ENCODE measurements at places on chromosomes 4 and X.
A peak's percentile ranks its signal among the peaks of the same experiment; 100 is the strongest.

- DNase-seq = no peak
Observed at GRCh38 chrX:29297171-29297800, 710.0 kb downstream of the IL1RAPL1 start.

DNA sequence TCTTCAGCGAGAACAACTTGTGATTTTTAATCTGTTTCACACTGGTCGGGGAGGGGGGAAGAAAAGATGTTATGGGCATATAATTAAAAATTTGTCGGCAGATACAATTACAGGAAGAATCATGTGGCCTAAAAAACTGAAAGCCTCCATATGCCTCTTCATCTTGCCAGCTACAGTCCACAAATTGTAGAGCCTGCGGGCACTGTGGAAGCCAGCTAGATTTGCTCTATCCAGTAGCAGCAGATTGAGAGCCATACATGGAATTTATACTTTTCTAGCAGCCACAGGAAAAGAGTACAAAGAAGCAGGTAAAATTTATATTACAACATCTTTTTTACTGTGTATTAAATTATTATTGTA lies 147.3 kb downstream of the TBL1X start:
- no peak for DNase-seq

DNA sequence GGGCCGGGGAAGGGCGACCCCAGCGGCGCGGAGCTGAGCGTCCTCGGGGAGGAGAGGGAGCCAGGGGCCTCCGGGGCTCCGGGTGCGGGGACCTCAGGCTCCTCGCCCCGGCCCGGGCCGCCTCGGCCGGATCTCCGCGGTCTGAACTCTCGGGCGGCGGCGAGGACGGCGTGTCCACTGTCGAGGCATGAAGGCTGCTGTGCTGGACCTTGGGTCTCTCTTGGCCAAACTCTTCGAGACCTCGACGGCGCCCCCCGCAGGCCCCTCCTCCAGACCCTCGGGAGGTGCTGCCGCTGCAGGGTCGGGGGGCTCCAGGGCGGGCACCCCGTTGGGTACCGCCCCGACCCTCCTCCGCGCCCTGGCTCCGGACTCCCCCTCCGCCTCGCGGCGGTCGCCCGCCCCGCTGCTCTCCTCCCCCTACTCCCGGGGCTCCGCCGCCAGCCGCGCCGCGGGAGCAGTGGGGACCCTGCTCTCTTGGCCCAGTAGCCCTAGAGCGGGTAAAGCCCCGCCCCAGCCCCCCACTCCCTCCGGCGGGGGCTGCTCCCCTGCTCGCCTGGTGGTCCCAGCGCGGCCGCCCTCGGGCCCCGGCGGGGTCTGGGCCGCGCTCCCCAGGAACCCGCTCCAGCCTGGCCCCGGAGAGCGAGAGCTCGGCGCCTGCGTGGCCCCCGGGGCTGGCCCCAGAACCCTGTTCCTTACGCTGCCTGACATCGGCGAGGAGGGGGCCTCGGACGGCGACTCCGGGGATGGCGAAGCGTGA lies 564 bp downstream of the FAM149A start:
- peak; percentile 27 for DNase-seq

DNA sequence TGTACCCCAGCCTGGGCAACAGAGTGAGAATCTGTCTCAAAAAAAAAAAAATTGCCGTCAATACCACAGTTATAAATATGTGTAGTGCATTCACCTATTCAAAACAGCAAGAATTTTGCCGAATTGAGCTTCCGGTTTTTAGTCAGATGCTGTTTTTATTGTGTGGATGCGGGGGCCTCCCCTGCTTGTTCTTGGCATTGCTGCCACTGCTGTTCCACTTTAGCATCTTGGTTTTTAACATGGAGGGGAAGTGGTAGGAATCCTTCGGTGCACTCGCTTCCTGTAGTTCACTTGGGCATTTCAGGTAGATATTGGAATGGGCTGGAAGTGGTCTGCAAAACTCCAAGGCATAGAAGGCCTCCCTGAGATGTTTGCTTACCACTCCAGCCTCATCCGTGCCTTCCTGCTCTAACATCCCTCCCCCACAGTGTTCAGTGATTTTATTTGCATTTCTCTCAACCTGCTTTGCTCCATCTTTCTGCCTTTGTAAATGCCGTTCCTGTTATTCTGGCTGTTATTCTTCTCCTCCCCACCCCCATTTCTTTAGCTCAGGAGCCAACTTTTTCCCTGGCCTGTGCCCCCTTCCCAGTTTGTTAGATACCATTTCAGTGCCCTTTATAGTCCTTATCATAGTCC lies 25.5 kb downstream of the MOB1B start:
- DNase-seq = peak; percentile 36

GRCh38 chrX:100591256-100592051 lies 6.7 kb downstream of the TNMD start:
- DNase-seq = no peak

DNA sequence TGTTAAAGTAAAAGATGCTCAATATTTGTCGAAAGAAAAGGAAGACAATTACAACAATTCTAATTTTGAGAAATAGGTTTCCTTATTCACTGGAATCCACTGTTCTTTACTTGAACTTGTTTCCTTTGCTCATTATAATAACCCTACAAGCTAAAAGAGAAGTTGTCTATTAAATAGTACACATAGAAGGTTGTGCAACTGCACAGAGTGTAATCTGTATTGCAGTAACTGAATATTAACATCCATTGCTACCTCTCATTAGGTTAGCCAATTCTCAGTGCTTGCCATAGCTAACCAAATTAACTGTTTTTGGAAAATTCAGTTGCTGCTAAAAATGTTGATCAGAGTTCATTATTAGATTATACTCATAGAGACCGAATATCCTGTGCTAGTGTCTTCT lies 120.0 kb downstream of the PDLIM5 start:
- DNase-seq = no peak

- DNase-seq = no peak
Observed at GRCh38 chr4:186669159-186669731, 54.4 kb downstream of the FAT1 start.

- no peak for DNase-seq
Observed at GRCh38 chr4:94395562-94395961, 52.9 kb upstream of the HPGDS start.

DNA sequence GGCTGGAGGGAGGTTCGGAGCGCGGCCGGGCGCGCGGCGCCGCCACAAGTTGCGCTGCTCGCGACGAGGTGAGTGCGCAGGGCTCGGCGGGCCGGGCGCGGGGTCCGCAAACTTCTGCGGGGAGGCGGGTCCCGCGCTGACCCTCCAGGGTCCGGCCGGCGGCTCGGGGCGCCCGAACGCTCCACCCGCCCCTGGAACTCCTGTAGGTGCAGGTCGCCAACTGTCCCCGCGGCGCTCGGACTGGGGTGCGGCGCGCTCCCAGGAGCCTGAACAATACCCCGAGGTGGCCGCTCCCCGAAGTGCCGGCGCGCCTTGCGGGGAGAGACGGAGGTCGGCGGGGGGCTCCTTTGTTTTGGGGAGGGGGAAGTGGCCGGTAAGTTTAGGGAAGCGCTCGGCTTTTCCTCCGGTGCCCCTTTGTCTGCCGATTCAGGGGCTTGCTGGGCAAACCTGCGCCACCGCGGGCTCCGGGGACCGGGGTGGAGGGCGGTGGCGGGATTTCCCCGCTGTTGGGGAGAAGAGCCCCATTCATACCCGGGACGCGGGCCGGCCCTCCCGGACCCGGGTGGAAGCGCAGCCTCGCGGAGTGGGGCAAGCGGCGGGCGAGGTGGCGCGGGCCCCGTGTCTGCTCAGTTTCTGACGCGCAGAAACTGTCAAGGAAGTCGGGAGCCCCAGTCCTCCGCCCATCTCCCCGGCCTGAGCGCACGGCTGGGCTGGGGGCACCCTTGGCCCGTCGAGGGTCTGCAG lies 694 bp downstream of the TBL1X start:
- DNase-seq = peak; percentile 42

GRCh38 chrX:141947350-141947749 lies 43.7 kb downstream of the MAGEC1 start:
- no peak for DNase-seq

DNA sequence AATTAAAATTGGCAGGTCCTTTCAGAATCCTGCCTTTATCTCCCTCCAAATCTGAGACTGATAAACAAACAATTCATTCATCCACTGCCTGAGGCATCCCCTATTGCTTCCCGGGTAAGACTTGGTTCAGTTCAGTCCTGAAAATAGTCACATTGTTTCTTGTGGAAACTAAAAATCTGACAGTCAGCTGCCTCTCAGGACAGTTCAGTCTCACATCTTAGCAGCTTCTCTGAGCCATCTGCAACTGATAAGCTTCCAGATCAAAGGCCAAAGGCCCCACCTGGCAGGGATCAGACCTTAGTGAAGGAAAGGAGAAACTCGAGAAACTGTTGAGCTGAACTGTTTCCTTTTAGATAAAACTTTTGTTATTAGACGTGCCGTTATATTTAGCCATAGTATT lies 264.5 kb downstream of the IL15 start:
- no peak for DNase-seq

GRCh38 chr4:15151033-15151432 lies 148.8 kb downstream of the CPEB2 start:
- no peak for DNase-seq

DNA sequence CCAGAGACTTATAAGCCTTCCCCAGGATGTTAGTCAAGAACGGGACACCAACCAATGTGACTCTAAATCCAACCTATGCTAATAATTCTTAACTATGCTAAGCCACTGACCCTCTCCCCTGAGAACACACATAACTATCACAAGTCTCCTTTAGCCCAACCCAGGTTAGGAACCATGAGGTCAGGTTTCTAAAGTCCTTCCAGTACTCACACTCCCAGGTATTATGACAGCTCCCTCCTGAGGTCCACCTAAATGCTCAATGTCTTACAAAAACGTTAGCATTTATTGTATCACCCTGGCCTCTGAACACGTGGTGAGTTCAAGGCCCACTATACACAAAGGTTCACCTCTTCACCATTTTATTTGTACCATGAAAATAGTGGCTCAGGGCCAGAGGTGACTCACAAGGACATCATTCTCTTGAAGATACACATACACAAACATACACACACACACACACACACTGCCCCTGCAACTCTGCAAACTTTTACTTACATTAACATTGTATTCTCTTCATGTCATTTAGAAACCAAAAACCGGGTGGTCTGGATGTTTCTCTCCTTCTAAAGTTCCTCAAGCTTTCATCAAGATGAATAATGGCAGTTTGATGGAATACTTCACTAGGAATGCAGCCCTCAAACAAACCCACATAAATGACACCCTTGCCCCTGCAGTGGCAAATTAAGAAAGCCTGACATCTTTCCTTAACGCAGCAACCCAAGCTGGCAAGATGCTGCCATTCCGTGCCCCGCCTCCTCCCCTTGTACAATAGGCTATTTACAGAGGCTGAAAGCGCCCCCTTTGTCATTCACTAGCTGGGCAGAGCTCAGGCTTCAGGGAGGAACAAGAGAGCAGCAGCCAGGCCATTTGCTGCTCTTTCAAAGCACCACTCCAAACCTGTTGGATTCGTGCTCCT lies 17.7 kb downstream of the ACSL1 start:
- DNase-seq = no peak

GRCh38 chr4:85778632-85779131 lies 303.7 kb downstream of the ARHGAP24 start:
- no peak for DNase-seq

DNA sequence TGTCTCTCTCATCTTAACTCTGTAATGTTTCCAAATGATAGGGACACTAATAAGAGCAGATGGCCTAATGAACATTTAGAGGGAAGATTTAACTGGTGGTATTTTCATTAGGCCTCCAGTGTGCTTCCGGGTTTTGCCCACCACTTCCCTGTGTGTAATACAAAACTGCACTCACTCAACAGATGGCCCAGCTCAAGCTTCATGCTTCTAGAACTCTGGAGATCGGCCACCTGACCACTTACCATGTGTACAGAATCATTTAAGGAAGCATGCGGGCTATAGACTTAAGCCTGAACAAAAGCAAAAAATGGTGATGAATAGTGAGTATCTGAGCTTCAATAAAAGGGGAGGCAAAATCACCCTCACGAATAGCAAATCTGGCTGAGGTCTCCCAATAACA lies 89.3 kb downstream of the SH2D1A start:
- no peak for DNase-seq

DNA sequence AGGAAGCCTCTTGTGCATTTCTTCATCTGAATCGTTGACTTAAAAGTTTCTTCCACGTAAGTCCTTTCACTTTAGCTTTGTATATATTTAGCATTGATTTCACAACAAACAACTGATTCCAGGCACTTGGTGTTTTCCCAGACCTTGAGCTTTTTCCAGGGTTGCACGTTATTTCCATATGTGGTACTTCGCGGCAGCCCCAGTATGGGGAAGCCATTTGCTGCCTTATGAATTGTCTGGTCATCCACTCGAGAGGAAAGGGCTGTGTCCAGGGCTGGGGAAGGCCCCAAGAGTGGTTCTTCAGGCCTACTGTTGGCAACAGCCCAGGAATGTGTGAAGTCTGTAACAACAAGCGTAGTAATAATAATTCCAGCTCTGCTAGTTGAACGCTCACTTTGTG lies 2.8 kb upstream of the TLR8 start:
- DNase-seq = no peak

GRCh38 chr4:157217708-157218107 lies 2.8 kb upstream of the GRIA2 start:
- DNase-seq = no peak

GRCh38 chrX:135431886-135432285 lies 10.1 kb downstream of the SMIM10L2A start:
- no peak for DNase-seq

GRCh38 chr4:143140696-143141095 lies 44.0 kb upstream of the USP38 start:
- no peak for DNase-seq

- no peak for DNase-seq
Observed at GRCh38 chr4:66852843-66853242, 692.5 kb downstream of the CENPC start.
